Stimulated activated CD4-positive, alpha-beta T cell treated with anti-CD3 and anti-CD28 coated beads, Interleukin-12 subunit alpha, Interleukin-12 subunit beta, amount 100 ng/mL, for 48 hours (primary cell): ENCODE measurements at places on chromosomes 7 and 10.

DNA sequence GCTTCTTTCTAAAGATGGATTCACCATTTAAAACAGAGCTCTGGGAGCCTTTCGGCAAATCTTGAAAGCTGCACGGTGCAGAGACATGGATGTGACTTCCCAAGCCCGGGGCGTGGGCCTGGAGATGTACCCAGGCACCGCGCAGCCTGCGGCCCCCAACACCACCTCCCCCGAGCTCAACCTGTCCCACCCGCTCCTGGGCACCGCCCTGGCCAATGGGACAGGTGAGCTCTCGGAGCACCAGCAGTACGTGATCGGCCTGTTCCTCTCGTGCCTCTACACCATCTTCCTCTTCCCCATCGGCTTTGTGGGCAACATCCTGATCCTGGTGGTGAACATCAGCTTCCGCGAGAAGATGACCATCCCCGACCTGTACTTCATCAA lies 3.7 kb downstream of the GPER1 start:
- DNase-seq: no peak

GRCh38 chr7:40382145-40382544 lies 247.3 kb downstream of the SUGCT start:
- DNase-seq: no peak

GRCh38 chr10:22464966-22465629 lies 119.8 kb downstream of the SPAG6 start:
- no peak for DNase-seq

DNA sequence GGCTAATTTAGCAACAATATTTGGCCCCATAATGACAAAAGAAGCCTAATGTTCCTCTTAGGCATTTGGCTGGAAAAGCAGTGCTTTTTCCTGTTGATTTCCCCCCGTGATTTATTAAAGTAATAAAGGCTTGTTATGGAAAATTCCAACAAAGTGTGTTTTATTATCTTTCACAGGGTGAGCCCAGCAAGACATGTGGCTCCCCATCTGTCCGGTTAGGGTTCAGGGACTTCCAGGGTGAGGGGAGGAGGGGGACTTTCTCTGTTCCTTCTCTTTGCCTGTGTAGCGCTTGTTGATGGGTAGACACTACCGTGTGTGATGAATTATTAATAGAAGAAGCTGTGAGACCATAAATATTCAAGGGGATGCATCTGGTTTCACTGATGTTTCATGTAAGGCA lies 39.0 kb downstream of the HTR5A start:
- DNase-seq: no peak

DNA sequence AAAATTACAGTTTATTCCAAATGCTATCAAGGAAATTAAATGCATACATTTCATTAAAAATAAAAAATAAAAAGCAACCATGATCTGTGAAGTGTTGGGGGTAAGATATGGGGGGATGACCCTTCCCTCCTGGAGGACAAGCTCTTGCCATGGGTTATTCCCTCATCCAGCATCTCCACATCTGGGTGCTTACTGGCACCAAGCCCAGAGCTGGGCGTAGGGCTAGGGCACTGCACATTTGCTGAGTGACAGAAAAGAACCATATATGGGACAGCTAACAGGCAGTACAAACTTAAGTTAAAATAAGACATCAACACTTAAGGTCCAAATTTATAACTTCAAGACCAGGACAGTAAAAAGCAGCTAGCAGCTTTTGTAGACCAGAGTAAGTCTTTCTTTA lies 10.2 kb downstream of the CCDC6 start:
- no peak for DNase-seq

DNA sequence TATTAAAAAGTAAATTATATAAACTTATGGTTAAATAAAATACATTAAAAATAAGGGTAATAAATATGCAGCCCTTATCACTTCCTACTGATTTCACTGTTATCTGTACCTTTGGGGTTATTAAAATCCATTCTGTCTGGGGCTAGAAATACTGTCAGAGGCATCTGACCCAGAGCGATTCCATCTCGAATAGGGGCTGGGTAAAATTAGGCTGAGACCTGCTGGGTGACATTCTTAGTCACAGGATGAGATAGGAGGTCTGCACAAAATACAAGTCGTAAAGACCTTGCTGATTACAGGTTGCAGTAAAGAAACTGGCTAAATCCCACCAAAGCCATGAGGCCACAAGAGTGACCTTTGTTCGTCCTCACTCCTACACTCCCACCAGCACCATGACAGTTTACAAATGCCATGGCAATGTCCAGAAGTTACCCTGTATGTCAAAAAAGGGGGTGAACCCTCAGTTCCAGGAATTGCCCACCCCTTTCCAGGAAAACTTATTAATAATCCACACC lies 77.6 kb downstream of the COBL start:
- DNase-seq: no peak

- DNase-seq: no peak
Measured at GRCh38 chr7:29032146-29032545, 74.0 kb upstream of the TRIL start.

GRCh38 chr10:95739056-95739455 lies 16.9 kb upstream of the ENTPD1 start:
- no peak for DNase-seq

DNA sequence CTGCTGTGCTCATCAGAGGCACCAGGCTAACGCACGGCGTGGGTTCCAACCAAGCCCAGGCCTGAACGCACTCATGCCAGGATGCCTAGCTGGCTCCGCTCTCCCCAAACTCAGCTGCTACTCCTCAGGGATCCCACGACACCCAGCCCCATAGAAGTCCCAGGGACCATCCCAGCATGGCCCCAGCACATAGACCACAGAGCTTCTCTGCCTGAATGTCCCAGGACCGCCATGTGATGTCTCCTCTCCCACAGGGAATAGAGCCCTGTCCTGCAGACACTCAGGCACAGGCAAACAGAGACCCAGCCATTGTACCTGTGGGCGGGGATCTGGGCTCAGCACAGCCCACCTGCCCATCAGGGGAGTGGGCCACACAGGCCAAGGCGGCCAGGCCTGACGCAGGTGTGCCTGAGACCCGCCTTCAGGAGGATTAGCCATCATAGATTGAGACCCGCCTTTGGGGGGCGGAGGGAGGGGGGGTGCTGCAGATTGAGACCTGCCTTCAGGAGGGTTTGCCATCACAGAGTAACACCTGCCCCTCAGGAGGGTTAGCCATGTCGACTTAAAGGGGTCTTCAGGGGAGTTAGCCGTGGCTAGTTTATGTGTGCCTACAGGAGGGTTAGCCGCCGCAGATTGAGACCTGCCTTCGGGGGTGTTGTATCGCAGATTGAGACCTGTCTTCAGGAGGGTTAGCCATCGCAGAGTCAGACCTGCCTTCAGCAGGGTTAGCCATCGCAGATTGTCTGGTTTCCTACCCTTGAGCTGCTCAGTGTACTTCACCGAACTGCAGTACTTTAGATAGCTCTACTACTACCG lies 29.0 kb downstream of the RASGEF1A start:
- DNase-seq: no peak

DNA sequence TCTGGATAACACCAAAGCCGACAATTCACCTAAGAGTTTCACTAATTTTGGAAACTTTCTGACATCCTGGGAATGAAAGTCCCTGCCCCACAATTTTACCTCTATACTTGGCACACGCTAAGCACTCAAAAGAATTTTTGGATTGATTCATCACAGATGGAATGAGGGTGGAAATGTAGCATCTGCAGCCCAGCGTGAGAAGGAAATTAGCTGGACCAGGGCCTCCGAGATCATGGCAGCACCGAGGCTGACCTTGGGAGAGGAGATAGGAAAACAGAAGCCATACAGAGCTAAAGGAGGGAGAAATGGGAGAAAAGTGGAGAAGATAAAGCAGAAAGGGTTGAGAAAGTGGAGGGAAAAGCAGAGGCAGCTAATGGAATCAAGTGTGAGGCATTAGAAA lies 606.6 kb upstream of the DPP6 start:
- no peak for DNase-seq

GRCh38 chr10:88888810-88889445 lies 8.9 kb downstream of the STAMBPL1 start:
- DNase-seq: no peak

GRCh38 chr10:68992636-68993440 lies 4.2 kb downstream of the KIFBP start:
- no peak for DNase-seq

GRCh38 chr10:68007356-68007755 lies 67.7 kb downstream of the HERC4 start:
- no peak for DNase-seq

DNA sequence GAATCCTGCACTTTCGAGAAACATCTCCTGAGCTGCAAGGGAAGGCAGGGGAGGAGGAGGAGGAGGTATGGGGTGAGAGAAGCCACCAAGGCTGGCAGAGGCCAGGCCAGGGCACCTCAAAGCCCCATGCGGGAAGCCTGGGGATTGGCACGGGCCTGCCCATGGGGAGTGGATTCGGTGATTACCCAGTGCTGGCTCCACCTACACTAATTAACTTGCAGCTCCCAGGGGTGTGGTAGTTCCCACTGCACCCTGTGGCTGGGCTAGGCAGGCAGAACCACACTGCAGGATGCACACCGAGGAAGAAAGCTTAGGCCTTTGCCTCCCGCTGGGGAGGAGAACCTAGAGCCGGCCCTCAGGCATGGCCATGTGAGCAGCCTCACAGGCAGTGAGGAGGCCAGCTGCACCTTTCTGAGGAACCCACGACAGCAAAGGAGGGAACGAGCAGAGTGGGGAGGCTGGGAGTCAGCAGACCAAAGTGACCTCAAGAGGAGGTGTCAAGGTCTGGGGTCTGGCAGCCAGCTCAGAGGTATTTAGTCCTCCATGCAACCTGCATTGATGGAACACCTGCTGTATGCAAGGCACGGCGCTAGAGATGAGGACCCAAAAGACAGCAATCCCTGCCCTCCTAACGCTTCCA lies 27.2 kb downstream of the GRID1 start:
- DNase-seq: no peak

DNA sequence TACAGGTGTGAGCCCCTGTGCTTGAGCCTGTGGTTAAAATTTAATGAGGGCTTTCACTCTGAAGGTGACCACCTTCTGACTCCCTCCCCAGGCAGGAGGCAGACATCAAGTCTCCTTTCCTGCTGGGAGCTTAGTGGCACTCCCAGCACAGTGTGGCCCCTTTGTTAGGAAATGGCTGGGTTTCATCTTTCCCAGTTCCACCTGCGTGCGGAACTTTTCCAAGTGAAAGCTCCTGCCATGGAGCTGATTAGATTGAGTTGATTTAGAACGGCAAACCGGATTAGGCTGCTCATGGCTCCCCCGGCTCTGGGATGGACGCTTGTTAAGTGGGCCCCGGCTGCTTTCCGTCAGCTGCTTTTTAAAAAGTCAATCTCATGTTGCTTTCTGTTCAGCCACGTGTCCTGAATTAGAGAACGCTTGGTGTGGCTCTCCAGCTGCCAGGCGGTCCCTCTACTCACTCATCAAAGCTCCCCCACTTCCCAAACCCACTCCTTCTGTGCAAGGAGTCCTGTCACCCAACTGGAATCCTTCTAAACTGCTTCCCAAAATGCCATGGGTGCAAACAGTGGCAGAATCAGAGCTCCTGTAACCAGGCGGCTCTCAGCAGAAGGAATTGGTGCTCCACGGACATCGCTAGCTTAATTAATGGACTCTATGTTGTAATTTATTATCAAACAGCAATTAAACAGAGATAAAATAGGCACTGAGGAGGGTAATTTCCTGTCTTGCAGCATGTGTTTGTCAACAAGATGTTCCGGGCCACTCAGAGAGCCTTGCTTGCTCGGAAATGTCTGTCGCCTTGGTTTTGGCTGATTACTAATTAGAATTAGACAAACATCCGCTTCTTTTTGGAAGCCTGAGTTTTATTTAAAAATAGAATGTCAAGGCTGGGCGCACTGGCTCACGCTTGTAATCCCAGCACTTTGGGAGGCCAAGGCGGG lies 551.2 kb downstream of the GALNT17 start:
- DNase-seq: no peak

GRCh38 chr10:127556916-127557315 lies 7.8 kb downstream of the NPS start:
- no peak for DNase-seq

DNA sequence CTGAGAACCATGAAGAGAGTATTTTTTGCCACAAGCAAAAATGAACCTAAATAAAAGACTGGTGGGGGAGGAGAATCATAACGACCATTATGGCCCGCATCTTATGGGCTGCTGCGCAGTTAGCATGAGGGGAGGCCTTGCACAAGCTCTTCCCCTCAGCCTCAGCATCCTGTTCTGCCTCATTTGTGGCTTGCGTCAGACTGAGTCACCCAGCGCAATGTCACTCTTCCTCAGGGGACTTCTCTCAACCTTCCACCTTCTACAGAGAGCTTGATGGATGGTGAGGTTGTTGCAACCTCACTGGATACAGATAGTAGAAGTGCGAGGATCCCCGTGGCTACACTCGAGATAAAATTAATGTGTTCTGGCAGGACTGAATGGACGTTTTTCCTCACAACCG lies 16.8 kb upstream of the GPR15LG start:
- DNase-seq: no peak

- no peak for DNase-seq
Measured at GRCh38 chr10:88968391-88968790, 15.8 kb upstream of the ACTA2 start.

DNA sequence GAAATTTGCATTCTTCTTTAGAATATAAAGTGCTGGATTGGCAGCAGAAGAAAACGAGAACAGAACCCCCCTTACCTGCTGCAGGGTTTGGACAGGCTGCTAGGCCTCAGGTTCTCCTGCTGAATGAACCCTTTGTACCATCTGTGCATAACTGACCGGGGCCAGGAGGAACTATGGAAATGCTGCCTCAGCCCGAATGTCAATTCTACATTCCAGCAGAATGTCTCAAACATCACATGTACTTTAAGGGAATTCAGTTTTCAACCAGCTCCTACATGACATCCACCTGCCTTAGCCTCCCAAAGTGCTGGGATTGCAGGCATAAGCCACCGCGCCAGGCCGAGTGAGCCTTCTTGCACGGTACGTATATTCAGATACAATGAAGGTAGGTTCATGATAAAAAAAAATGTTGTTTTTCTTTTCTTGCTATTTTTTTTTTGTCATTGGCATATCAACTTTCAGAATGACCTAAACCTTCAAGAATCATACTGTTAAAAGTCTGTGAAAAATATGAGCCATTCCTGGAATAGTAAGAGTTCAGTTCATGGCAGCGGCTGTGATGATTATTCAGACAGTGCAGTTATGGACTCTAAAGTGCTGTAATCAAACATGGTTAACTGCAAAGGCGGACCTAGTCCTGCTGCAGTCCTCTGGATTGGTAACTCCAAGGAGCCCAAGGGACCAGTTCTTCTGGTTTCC lies 84.4 kb upstream of the TNS3 start:
- no peak for DNase-seq

DNA sequence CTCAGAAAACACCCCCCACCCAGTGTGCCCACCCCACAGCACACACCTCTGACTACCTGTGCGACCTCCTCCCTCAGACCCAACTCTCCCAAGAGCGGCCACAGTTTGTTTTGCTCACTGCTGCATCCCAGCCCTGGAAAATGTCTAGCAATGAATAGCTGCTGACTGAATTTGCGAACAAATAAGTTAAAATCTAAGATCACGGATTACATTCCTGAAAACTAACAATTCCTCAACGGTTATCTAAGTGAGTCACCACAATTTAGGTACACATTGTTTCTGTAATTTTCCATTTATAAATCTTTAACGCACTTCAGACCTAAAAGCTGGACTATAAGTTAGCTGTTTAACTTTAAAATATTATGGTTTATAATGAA lies 235.2 kb downstream of the ZMYND11 start:
- DNase-seq: no peak
